ENCODE measurements at places on chromosomes 11 and 22.

GRCh38 chr11:66489636-66490035 is 9.4 kb downstream of the DPP3 start:
- DNase-seq, result no peak

GRCh38 chr11:83152264-83152663 is 4.7 kb upstream of the PCF11 start:
- DNase-seq, result no peak

DNA sequence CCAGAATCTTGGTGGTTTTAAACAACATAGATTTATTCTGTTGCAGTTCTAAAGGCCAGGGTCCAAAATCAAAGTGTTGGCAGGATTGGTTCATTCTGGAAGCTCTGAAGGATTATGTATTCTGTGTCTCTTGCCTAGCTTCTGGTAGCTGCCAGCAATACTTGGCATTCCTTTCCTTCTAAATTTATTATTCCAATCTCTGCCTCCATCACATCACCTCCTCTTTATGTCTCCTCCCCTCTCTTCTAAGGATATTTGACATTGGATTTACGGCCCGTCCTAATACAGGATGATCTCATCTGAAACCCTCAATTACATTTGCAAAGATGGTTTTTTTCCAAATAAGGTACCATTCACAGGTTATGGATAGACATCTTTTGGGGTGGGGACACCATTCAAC is 186.5 kb downstream of the SBF2 start:
- no peak for DNase-seq

- no peak for DNase-seq
Observed at GRCh38 chr11:26188554-26188953, 143.4 kb upstream of the ANO3 start.

DNA sequence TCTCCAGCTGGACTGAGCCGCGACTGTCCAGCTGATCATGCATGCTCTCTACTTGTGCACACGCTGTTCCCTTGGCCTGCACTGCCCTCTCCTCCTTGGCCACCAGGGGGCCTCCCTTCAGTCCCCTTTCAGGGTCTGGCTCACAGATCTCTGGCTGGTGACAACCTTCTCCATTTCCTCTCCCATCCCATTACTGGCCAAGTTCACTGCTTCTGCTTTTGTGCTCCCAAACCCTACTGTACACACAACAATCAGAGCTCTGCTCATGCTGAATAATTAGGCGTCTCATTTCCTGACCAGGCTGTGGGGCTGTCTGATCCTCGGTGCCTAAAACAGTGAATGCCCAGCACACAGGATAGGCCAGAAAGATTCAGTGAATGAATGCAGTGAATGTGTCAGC is 224.0 kb upstream of the NARS2 start:
- peak; percentile 52 for DNase-seq

DNA sequence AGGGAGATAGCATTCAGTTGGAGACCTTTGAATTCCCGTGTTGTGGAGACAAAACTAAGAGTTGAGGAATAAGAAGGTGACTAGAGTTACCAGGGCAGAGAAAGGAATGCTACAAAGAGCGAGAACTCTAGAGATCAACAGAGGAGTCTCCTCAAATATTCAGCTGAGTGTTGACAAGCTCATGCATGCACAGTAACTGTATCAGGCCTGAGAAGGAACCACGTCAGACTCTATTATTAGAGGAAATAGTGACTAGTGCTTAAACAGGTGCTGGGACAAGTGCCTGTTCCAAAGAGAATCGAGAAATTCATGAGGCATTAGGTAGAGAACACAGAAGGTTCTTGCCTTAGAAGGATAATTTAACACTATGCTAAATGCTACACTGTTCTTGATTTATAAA is 333.8 kb upstream of the CHORDC1 start:
- DNase-seq, result no peak

GRCh38 chr11:15769203-15769602 is 587.1 kb downstream of the SOX6 start:
- DNase-seq, result no peak

DNA sequence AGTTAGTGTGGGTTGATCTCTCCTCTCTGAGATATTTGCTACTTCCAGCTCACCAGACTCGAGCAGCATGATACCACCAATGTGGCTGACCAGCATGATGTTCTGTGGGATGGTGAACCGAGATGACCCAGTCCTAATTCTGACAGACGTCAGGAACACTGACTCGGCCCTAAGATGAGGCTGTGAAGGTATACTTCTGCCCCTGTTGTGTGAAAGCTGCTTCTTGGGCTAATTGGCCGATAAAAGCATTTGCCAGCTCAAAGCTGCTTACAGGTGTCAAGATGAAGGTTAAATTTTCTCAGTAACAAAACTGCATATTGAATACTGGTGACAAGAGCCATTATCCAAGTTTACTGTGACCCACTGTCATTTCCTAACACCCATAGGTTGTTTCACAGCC is 151.4 kb downstream of the BRD1 start:
- DNase-seq, result no peak

GRCh38 chr11:3016861-3017260 is 24.7 kb upstream of the NAP1L4 start:
- no peak for DNase-seq

- DNase-seq, result no peak
Observed at GRCh38 chr11:65559535-65559934, 1.4 kb upstream of the LTBP3 start.

GRCh38 chr11:12287374-12288211 is 89.8 kb upstream of the PARVA start:
- peak; percentile 97 for DNase-seq

DNA sequence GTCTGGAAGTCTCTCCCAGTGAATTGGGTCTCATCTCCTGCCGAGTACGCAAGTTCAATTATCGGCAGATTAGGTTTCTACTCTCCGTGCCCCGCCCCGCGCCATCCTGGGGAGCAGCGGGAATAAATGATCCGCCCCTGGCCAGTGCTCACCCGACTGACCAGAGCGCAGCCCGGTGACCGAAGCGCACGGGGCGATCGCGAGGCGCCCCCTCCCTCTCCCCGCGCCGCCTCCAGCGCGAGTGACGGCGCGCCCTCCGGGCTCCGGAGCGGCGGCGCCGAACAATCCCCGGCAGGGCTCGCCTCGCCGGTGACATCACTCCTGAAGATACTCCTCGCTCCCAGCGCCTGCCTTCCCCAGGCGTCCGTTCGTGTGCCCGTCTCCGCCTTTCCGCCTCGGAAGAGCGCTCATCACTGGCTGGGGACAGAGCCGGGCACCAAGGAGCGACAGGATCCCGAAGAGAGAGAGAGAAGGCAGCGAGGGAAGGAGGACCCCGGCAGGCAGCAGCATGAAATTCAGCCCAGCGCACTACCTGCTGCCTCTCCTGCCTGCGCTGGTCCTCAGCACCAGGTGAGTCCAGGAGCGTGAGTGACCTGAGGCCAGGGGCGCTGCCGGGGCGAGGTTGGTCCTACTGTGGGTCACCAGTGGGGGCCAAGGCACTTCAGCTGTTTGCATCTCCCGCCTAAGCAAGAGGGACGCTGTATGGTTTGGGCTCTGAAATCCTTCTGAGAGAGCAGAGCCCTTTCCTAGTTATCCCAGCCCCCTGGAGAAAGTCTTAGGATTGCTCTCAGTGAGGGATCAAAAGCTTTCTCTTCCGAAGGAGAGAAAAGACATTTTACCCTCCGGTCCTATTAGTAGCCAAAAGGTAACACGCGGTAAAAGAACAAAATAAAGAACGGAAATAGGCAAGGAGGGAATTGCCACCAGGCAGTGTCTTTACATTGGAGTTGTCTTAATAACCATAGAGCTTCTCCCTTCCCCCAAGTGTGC is at the start of gene LUZP2:
TSS of gene LUZP2 (plus strand) at position 318 of the 990 bp plus-strand sequence.
- no peak for DNase-seq

- DNase-seq, result no peak
Observed at GRCh38 chr11:2812371-2812991, 73.1 kb downstream of the CDKN1C start.

DNA sequence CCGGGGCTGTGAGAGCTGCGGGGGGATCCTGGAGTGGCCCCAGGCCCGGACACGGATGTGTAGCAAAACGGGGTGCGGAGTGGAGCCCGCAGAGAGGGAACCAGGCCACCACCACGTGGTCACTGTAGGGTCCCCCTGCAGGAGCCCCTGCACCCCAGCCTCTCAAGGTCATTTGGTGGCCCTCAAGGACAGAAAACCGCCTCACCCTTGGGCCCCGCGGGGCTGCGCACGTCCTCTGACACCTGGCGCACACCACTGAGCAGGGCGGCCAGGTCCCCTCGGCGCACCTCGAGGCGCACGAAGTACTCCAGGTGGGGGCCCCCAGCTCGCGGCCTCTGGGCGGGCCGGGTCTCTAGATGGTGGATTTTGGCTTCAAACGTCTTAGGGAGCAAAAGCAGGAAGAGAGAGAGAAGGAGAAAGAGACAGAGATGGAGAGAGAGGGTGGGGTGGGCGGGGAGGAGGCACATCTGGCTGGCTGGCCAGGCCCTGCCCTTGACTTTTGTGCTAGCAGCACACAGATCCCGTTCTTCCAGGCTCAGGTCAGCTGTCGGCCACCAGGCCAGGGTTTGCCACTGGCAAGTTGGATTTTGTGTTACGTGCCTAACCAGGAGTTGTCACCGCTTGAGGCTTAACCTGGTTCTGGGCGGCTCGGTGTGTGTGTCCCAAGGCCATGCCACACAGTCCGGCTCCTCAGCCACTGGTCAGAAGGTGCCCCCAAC is 3.2 kb downstream of the TH start:
- no peak for DNase-seq

GRCh38 chr11:112315057-112315720 is 54.5 kb upstream of the PLET1 start:
- DNase-seq, result no peak

DNA sequence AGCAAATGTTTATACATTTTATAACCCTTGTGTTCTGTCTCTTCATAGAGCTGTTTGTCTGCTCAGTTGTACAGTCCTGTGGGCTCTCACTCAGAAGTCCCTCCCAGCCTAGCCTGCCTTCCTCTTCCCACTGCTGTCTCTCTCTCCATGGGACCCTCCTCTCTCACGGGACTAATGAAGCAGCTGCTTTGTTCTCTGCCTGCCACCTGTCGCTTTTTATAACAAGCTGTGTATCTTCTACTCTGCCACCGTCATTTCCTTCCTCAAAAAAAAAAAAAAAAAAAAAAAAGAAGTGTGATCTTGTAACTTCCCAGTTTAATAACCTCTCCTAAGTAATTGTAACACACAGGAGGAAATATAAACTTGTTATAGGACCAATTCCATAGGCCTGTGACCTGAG is 92.2 kb upstream of the ALKBH3 start:
- DNase-seq, result no peak

- DNase-seq, result peak; percentile 25
Observed at GRCh38 chr22:48490500-48491411, 1336.9 kb downstream of the BRD1 start.

DNA sequence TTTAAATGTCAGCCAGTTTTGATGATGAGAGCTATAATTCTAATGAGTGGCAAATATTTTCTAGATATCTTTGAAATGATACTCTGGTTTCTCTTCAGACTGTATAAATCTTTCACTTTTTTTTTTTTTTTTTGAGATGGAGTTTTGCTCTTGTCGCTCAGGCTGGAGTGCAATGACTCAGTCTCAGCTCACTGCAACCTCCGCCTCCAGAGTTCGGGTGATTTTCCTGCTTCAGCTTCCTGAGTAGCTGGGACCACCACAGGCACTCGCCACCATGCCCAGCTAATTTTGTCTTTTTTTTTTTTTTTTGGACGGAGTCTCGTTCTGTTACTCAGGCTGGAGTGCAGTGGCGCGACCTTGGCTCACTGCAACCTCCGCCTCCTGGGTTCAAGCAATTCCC is 113.6 kb downstream of the TEAD1 start:
- DNase-seq, result no peak

- no peak for DNase-seq
Observed at GRCh38 chr22:38881464-38881871, 9.5 kb upstream of the CBX6 start.

DNA sequence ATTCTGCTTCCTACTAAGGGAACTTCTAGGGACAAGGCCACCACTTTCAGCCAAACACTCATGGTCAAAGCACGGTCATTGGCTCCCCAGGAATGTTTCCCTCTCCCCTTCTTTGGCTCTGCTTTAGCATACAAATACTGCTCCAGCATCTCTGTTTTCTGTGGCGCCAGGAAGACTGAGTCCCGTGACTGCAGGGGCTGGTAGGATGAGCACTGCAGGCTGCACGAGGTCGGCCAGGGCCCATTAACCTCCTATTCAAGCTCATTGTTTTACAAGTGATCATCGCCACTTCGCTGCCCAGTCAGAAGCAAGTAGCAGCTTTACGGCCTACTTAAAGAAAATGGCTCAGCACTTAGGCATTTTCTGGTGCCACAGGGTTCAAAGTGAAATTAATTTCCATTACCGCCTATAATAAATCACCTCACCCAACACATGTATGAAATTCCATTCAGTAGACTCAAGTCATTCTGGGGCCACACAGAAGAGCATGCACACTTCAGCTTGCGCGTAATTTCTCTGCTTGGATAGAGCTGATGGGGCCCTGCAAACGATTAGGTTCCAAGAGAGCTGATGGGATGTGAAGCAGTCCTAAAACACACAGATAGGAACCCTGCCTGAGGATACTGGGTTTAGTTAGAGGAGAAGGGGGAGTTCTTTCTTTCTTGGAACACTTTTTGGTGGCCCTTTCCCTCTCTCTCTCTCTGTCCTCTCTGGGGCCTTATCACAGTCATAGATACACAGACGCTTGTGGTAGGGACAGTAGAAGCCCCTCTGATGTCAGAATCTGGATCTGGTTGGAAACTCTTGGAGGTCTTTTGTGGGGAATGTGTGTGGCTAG is 173.7 kb downstream of the KIF18A start:
- peak; percentile 15 for DNase-seq

GRCh38 chr11:103364687-103365086 is 255.5 kb downstream of the DYNC2H1 start:
- DNase-seq, result no peak

DNA sequence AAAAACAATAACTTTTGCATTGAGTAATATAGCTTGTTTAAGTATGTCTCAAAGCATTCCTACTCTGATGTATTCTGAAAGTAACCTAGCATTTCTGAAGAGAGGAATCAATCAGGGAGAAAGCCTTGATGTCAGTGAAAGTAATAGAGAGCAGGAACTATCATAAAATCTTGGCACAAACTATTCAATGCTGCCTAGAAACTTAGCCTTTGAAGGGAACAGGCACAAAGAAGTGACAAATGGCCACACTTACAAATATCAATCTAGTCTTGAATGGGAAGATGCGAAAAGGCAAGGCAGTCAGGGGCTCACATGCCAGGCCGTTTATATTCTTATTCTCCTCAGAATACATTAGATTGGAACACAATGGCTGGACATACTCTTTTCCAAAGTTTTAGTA is 576.5 kb upstream of the ANO3 start:
- no peak for DNase-seq

GRCh38 chr11:96054870-96055705 is 131.2 kb upstream of the MTMR2 start:
- peak; percentile 26 for DNase-seq

DNA sequence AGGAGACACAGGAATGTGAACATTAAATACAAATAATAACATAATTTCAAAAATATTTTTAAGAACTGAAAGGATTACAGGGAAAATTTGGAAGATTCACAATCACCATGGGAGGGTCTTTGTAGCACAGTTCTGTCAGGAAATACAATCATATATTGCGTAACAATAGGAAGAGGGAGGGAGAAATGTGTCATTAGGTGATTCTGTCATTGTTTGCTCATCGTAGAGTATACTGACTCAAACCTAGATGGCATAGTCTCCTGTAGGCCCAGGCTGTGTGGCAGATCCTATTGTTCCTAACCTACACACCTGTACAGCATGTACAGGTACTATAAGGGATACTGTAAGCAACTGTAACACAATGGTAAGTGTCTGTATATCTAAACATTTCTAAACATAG is 330.4 kb downstream of the BRD1 start:
- peak; percentile 7 for DNase-seq

All from A549 (cell line).